ENCODE measurements at places on chromosomes 7 and 10.

- peak; percentile 89 for DNase-seq
These were observed 86.2 kb upstream of the ANLN start for GRCh38 chr7:36303202-36304098.

- no peak for DNase-seq
These were observed 56.3 kb downstream of the SLC13A1 start for GRCh38 chr7:123143252-123144006.

GRCh38 chr10:110985497-110986275, 66.3 kb downstream of the SHOC2 start:
- DNase-seq = no peak

DNA sequence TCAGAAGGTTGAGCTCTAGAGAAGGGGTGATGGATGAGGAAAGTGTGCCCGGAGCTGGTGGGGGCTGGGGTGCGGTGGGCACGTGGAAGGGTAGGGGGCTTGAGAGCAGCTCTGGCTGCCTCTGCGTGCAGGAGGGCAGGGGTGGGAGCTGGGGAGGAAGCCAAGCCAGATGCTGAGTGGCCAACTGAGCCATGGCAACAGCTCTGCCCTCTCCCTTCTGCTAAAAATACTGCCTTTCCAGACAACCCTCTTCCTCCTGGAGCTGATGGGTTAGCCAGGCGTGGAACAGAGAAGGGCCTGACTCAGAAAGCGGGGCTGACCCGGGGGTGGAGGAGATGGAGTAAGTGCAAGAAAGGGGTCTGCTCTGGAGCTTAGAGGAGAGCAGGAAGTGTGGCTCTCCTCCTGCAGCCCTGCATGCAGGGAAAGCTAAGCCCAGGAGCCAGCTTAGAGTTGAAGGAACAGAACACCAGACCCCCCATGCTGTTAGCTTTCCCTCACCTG, 114.6 kb upstream of the AGK start:
- no peak for DNase-seq

- peak; percentile 47 for DNase-seq
These were observed 90.7 kb upstream of the C1QL3 start for GRCh38 chr10:16612115-16612980.

- DNase-seq = peak; percentile 76
These were observed 936.6 kb downstream of the NRG3 start for GRCh38 chr10:82811621-82812020.

- peak; percentile 36 for DNase-seq
These were observed 100.4 kb upstream of the DNAJC1 start for GRCh38 chr10:22103701-22104470.

GRCh38 chr10:3136336-3136735, 36.2 kb downstream of the PITRM1 start:
- no peak for DNase-seq

DNA sequence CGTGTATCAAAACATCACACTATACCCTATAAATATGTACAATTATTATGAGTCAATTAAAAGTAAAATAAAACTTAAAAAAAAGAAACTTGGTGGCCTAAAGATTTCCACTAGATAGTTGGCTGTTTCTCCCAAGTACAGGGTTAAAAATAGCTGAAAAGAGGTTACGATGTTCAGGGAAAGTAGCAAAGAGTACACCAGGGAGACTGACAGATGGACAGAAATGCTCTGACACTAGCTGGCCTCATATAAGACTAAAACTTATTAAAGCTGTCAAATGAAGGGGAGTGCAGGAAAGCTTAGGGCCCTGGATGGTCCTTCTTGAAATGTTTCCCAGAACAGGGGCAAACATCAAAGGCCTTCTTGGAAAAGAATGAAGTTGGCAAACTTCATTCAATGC, 51.3 kb downstream of the TCAF1 start:
- DNase-seq = no peak

- peak; percentile 98 for DNase-seq
These were observed 5.4 kb downstream of the PSD start for GRCh38 chr10:102413053-102413705.

DNA sequence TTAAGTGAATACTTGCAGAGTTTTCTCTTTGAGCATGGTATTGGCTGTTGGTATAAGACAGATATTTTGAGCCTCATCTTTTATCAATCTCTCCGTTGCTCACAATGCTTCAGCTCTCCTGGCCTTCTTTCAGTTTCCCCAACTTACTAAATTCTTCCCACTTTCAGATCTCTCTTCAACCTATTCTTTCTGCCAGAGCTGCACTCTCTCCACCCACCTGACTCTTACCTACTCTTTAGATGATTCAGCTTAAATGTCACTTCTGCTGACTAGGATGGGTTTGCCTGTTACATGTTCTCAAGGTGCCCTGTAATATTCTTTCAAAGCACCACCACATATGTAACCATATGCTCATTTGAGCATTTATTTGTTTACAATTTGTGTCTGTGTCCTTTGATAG, 1.6 kb downstream of the EXOSC1 start:
- no peak for DNase-seq

Data from DMS53 (cell line).